Right lung (tissue), 10 donors: ENCODE measurements at places on chromosomes 5 and 9.
A peak's percentile ranks its signal among the peaks of the same experiment; 100 is the strongest.

GRCh38 chr5:96402500-96402899, 30.5 kb downstream of the PCSK1 start:
- no peak for DNase-seq

DNA sequence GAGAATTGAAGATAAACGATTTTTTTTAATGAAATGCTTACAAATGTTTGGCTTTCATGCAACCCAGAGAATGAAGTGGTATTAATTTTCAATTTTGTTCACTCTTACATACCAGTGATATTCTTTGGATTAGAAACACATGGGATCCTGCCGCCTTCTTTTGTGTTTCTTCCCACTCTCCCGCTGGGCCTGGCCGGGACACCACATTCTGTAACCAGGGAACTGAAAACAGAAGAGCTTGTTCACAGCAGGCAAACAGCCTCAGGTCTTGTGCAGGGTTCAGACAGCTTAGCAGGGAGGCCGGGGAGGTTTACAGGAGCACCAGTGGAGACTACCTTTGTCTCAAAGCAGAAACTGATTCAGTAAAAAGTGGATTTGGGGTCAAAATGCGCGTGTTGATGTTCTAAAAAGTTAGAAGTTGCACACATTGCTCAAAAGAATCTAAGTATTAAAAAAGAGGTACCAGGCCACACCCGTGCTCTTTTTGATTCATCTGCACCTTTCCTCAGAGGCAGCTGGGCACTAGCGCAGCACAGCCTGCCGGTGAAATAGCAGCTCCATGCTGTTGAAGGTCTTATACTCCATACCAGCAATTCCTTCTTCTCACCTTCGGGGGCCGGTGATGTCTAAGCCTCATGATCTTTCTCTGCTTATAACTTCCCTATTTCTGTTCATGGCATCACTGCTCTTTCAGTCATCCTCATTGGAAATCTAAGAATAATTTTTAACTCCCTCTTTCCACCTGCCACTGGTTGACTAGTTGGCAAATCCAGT, 67.1 kb downstream of the GRAMD2B start:
- no peak for DNase-seq

- peak; percentile 84 for DNase-seq
These were observed 32.1 kb downstream of the PTPA start for GRCh38 chr9:129143031-129143927.

DNA sequence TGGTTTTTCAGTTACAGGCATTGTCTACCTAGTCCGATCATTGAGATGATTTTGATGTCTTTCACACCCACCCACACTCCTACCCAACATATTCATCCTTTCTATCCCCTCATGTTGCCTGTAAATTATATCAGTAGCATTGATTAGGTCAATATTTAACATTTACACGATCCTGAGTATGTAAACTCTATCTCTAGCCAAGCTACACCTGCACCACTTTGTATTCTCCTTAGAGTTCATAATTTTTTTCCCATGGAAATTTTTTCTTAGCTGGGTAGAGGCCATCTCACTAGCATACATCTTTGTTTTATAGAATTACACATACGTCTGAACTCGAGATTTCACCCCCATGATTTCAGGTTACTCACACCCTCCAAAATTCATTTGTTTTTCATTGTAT, 30.6 kb downstream of the GCNT4 start:
- no peak for DNase-seq

- no peak for DNase-seq
These were observed 38.4 kb downstream of the PRRX2 start for GRCh38 chr9:129703667-129704355.

GRCh38 chr5:131363811-131364506, 100.1 kb downstream of the CDC42SE2 start:
- no peak for DNase-seq

DNA sequence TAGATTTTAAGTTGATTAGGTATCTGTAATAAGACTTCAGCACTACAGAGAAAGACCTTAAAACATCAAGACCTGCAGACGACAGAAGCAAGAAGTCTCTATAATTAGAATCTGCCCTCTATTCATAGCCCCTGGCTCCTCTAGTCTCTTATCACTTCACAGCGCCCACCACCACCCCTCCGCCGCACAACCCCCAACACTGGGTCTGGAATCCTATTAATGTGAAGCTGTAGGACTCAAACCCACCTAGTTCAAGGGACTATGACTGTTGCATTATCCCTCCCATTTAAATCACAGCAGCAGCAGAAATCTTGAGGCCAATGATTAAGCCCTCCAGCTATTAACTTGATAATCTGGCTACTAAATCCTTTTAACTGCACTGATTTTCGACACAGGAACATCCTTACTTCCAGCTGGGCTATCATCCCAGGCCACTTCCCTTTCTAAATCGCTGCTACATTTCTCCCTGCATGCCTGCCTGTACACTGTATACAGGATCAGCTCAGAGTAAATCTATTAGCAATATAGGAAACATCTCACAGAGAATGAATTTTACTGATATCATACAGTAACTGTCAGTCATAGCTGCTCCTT, 159.5 kb upstream of the GRAMD2B start:
- no peak for DNase-seq

- no peak for DNase-seq
These were observed 123.0 kb upstream of the MTAP start for GRCh38 chr9:21679432-21679831.

GRCh38 chr9:136044971-136045594, 50.0 kb downstream of the NACC2 start:
- DNase-seq, result no peak

GRCh38 chr5:39760385-39761198, 335.8 kb upstream of the DAB2 start:
- peak; percentile 57 for DNase-seq

DNA sequence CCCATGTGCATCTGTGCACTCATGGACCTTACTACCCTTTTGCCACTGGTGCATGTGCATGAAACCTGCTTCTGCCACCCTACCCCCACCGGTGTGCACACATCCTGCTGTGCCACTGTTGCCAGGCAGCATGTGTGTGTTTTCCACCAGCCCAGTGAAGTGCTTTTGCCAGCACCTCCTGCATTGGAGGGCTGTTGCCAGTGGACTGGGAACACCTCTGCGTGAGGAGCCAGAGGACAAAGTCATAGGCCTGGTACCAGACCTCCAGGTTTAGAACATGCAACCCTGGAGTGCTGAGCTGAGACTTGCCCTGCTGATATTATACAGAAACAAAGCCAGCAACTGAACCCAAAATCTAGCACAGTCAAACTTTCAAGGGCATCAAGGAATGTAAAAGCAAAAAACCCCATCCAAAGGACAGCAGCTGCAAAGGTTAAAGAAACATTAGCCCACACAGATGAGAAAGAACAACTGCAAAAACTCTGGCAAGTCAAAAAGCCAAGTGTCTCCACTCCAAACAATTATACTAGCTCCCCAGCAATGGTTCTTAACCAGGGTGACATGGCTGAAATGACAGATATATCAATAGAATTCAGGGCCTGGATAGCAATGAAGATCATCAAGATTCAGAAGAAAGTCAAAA, 70.6 kb upstream of the PTPN3 start:
- no peak for DNase-seq

DNA sequence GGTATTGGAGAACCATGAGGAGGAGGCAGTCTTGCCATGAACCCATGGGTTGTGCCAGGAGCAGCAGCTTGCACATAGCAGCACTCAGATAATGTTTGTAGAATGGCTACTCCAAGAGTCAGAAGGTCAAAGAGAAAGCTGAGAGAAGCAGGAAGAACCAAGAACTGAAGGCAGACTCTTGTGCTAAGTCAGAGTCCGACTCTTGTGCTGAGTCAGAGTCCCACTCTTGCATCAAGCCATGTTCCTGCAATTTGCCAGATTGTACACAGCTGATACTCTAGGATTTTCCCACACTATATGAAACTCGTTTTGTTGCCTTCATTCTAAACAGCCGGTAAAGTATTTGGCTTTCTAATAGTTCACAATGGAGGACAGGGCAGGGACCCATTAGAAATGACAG, 26.2 kb upstream of the HSPA9 start:
- peak; percentile 89 for DNase-seq

GRCh38 chr5:107636555-107636954, 34.2 kb downstream of the EFNA5 start:
- no peak for DNase-seq

GRCh38 chr5:40312205-40312604, 367.5 kb upstream of the PTGER4 start:
- DNase-seq, result no peak

- no peak for DNase-seq
These were observed 101.4 kb upstream of the IRX4 start for GRCh38 chr5:1983919-1984695.

- no peak for DNase-seq
These were observed 424.3 kb downstream of the SEMA5A start for GRCh38 chr5:9121597-9121996.

DNA sequence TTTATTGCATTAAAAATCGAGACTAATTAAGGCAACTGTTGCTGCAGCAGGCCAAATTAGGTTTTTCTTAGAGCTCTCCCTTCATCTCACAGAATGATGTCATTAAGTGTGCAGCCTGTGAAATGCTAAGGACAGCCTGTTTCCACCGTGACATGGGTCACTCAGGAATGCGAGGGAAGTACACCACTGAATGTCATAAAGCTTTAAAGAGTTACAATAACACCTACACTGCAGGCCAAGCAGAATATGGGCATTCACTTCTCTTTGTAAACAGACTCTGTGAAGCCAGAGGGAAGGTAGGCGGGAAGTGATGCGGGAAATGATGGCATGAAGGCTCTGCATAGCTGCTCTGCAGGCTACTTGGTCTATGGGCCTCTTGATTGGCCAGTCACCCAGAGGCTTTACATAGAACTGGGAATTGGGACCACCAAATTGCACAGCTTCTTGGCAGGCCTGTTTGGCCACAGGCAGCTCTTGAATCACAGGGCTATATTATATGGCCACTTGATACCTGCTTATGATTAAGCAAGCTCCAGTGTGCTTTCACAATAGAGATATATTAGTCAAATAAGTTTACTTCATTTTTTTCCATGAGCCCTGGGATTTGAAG, 28.4 kb upstream of the AOPEP start:
- DNase-seq, result no peak

DNA sequence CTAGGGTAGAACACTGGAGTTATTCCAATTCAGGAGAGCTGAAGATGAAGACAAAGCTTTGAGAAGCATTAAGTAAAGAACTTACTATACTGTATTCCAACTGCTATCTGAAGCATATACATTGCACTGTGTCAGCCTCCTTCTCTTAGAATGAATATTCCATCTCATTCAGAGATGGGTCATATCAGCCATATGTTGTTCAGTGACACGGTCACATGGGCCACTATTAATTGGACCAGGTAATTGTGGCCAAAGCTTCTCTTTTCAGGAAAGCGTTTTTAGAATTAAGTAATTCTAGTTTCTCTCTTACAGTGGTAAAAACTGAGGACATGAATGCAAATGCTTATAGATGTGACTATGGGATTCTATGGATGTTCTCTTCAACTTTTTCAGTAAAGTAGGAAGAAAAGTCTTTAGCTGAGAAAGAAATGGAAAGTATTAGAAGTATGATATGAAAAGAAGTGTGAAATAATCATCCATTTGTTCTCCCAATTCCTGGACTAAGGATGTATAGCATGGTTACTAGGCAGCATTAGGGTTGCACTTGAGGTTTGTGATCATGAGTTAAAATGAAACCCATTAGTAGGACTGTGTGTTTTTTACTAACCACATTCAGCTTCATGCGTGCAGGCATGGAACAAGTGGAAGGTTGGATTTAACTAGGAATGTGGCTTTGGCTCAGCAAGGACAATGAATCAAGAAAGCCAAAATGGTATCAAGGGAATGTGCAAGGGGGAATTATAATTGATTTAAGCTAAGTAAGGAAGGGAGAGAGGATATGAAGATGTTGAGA, 40.9 kb downstream of the CETN3 start:
- no peak for DNase-seq

GRCh38 chr5:1724822-1725602, 74.6 kb downstream of the MRPL36 start:
- DNase-seq, result no peak

- DNase-seq, result no peak
These were observed 17.8 kb downstream of the IFNA5 start for GRCh38 chr9:21287280-21287679.

DNA sequence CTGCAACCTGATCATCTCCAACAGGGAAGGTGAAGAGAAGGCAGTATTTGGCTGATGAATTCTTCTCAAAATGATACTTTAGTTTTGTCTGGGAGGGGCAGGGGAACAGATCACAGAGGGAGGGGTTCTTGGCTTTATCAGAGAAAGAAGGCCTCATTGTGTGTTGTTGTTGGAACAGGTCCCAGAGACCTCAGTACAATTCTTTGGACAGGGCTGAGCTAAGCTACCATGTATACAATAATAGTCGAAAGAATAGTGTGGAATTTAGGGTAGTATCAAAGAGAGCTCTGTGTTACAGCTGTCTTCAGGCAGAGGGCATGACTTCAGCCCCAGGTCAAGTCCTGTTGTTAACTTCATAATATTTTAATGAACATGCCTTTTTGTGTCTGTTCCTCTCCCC, 39.9 kb downstream of the ARHGAP26 start:
- DNase-seq, result no peak

- DNase-seq, result no peak
These were observed 69.7 kb upstream of the SH3GL2 start for GRCh38 chr9:17509151-17509550.

- DNase-seq, result no peak
These were observed 626.5 kb downstream of the PDE4D start for GRCh38 chr5:59267033-59267432.

GRCh38 chr5:143496943-143497342, 93.5 kb upstream of the NR3C1 start:
- DNase-seq, result no peak

DNA sequence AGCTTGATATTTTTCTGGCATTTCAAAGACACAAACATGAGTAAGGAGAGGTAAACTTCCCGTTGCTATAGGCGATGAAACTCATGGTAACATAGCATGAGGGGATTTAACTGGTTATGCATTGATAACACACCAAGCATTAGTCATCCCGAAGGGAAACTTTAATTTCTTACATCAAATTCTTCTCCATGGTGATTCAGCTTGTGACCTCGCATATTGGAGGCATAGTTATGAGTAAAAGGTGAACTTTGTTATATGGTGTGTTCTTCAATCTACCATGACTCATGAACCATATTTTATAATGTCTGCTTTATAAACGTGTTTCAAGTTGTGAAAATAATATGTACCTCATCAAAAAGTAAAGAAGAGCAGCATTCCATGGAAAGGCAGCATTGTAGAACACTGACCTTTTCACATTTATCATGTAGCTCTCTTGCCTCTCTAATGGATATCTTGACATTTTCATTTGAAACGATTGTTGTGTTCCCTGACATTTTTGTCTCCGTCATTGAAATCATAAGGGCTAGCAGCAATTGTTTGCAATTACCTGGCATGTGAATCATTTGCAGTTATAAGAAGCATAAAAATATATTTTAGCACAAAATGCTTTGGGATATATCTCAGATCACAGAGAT, 491.8 kb downstream of the ANXA1 start:
- no peak for DNase-seq

DNA sequence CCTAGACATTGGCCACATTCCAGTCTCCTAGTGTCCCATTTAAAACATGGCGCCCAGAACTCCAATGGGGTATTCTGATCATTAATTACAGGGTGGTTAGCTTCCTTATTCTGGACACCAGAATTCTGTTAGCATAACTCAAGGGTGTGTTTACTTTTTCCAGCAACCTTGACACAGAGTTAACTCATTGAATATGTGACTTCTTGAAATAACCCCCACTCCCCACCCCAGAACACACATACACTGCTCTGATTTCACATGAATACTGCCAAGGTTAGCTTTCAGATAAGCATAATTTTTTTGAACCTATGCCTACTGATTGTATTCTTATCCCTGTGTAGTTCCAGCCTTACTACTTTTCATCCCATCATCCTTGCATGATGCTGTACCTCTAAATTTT, 151.1 kb downstream of the SMARCA2 start:
- no peak for DNase-seq
